ENCODE measurements at places on chromosomes 4 and X.

DNA sequence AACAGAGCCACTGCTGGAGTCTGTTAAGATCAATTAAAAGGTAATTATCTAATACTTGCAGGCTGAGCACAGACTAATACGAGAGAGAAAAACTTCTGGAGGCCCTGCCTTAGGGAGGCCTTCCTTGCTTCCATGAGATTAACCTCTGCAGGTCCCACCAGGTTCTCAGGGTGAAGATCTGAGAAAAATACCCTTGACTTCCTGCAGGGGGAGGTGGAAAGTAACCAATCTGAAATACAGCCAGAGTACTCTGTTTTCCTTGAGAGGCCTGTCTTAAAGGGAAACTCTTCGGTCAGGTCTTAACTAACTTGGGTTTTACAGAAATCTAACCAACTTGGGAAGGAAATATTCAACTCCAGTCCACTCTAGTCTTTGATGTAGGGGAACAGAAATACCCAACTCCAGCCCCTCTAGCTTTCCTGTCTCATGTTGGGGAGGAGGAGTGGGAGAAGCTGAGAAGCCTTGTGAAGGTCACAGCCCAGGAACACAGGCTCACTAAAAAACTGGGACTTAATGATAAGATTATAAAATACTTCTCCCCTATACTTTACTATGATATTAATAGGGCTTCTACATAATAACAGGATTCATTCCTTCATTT lies 77.1 kb downstream of the TBCK start:
- no peak for DNase-seq

GRCh38 chr4:98786866-98787265 lies 128.5 kb upstream of the TSPAN5 start:
- DNase-seq, result no peak

- no peak for DNase-seq
These were observed 12.4 kb downstream of the ZFP92 start for GRCh38 chrX:153423652-153424051.

DNA sequence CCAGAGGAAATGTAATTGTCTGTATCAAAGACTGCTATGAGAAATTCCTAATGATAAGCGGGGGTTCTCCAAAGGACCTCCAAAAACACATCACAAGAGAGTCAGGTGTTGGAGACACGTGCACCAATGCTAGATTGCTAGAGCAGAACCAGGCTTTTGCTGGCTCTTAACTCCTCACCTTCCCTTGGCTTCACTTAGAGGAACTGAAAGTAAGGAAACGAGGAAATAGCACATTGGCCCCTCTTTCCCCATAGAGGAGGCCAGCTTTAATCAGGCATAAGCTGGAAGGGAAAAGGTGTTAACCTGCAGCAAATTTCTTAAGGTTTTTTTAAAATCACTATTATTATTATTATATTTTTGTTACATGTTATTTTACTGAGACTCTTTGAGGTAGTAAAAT lies 13.6 kb downstream of the OTC start:
- DNase-seq, result no peak

DNA sequence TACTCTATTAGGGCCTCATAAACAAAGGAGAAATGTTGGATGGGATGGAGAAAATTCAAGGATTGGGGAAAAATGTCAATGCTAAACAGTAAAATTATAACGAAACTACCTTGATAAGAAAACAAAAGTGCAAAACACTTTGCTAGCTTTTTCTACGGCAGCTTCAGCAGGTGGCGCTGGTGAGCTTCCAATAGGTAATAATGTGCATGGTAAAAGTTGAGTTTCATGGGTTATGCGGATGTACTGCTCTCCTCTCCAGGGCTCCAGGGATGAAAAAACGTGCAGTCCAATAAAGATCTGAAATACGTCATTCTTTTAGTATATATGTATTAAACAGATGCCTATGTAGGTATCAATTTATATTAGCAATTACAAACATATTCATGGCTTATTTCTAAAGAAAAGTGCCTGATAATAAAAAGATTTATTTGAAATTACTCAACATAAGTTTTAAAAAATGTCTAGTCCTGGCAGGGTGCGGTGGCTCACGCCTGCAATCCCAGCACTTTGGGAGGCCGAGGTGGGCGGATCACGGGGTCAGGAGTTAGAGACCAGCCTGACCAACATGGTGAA lies 239.6 kb downstream of the GRXCR1 start:
- no peak for DNase-seq

- DNase-seq, result no peak
These were observed 144.4 kb upstream of the GUCY1A1 start for GRCh38 chr4:155522201-155522600.

DNA sequence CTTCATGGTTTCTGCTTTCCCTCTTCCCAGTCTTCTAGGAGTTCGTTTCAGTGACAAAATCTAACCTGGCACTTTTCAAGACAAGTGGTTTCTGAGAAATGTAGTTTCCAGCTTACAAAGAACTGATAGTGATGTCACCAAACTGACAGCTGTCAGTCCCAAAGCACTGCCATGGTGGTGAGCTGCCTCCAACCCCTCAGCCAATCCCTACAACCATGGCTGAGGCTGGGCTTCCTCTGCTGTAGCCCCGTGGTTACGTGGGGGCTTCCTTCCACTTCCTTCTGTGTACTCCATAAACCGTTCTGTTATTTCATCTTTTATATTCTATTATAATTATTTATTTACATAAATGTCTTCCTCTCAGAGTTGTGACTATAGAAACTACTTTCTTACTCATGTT lies 198.6 kb upstream of the AGA start:
- no peak for DNase-seq

- no peak for DNase-seq
These were observed 648 bp downstream of the GRK4 start for GRCh38 chr4:2963966-2964471.
